ENCODE measurements at places on chromosomes 6 and 20.

DNA sequence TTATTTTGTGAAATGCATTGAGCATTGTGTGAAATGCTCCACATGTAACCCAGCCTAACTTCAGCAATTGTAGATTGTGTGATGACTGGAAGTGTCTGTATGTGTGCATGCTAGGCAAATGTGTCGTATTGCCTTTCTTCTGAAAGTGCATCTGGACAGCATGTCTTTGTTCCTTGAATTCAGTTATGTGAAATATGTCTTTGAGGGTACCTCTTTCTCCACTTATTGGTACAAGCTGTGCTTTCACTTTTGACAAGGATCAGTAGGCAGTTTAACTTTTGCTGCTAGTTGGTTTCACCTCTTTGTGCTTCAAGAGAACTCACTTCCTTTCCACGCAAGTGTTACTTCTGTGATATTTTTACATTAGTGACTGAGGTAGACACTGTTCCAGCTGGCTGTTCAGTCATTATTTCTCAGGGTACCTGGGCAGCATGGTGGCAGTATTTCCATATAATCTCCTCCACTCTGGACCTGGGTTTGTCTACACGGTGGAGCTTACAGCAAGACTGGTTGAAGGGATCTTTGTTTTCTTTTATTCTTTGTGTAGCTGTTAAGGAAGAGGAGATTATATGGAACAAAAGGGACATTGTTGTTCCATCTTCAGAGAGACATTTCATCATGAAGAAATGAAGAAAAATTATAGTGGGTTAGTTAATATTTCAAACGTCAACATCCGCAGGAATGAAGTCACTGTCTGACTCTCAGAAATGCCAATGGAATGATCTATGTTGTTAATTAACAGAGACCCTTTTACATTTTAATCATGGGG lies 175.4 kb downstream of the UTRN start:
- no peak for DNase-seq

GRCh38 chr6:156427345-156427744 lies 349.8 kb upstream of the ARID1B start:
- no peak for DNase-seq

- no peak for DNase-seq
Measured at GRCh38 chr6:159490298-159490937, 202.6 kb downstream of the SOD2 start.

DNA sequence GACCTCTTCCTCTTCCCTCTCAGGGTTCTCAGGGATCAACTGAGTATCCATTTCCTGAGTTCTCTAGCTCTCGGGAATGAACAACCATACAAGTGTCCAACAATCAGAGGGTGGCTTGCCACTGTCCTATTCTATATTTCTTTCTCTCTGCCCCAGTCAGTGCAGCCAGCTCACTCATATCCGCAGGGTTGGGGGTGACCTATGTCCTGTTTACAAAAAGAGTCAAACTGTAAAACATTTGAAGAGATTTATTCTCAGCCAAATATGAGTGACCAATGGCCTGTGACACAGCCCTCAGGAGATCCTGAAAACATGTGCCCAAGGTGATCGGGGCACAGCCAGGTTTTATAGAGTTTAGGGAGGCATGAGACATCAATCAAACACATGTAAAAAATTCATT lies 10.8 kb upstream of the BTN3A2 start:
- no peak for DNase-seq

GRCh38 chr20:36034875-36035274 lies 66.5 kb downstream of the CNBD2 start:
- DNase-seq, result no peak

- no peak for DNase-seq
Measured at GRCh38 chr20:57179265-57179664, 87.2 kb downstream of the BMP7 start.

GRCh38 chr6:128238225-128238624 lies 282.2 kb downstream of the PTPRK start:
- no peak for DNase-seq

- no peak for DNase-seq
Measured at GRCh38 chr6:81909981-81910900, 157.8 kb upstream of the TENT5A start.

Data from stimulated activated effector memory CD8-positive, alpha-beta T cell treated with anti-CD3 and anti-CD28 coated beads, Interleukin-12 subunit alpha, Interleukin-12 subunit beta, amount 100 ng/mL, for 72 hours (primary cell).